ENCODE measurements at places on chromosomes 1 and 21.

GRCh38 chr1:84062496-84062895 lies 63.6 kb upstream of the TTLL7 start:
- DNase-seq: no peak

DNA sequence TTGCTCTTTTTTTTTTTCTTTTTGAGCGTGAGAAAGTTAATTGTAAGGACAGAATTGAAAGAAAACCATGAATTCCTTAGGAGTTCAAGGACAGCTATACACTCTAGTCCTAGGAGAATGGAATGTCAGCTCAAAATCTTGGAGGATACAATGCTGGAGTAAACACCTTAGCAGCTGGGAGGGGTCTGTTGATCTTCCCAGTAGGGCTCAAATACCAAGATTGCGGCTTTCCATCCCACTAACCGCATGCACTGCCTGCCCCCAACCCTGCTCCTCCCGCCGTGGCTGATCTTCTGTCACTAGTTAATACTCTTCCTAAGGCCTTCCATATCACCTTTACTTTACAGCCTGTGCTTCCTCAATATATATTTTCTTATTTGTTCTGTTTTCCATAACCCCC lies 2.6 kb upstream of the PDC start:
- no peak for DNase-seq

DNA sequence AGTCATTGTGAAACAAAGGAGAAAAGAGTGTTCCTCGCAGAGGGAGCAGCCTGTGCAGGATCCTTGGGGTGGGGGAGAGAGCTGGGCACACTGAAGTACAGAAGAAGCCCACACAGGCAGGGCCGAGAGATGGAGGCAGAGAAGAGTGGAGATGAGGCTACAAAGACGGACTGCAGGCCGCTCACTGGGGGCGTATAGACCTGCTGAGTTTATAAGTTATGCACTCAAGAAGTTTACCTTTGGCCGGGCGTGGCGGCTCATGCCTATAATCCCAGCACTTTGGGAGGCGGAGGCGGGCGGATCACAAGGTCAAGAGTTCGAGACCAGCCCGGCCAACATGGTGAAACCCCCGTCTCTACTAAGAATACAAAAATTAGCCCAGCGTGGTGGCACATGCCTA lies 7.6 kb upstream of the SLAMF9 start:
- DNase-seq: no peak

DNA sequence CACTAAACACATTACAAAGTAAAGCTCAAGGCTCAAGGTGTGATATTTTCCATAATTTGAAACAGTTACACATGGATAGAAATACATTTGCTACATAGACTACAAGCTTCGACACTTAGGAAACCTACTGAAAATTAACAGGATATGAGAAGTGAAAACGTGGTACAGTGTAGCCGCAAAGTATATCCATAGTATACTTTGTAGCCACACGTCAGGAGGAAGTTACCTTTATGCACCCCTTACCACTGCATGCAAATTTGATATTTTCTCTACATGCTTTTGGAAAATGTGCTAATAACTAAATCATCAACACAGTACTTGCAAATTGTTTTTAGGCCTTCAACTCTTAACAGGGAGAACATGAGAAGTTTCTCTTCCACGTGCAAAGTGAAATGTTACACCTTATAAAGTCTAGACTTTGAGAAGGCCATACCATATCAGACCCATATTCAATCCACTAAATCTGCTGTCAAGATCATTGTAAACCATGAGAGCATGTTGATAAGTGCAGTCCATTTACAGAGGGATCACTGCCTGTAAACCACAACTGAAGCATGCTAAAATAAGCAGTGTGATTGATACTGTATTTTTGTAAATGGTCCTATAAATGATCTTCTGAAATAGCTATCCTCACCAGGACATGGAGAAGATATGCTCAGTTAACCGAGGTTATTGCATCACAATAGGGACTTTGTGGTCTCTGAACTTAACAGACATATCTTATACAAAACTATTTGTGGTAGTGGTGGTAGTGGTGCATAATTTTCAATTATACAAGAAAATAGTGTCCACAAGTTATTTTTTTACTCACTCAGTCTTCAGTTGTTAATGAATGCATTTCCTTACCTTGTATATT lies 64.7 kb downstream of the VAV3 start:
- no peak for DNase-seq

GRCh38 chr1:184810735-184811343 lies 56.2 kb upstream of the EDEM3 start:
- peak; percentile 21 for DNase-seq

GRCh38 chr1:200749090-200749489 lies 10.4 kb downstream of the CAMSAP2 start:
- no peak for DNase-seq

- DNase-seq: no peak
Observed at GRCh38 chr1:1344655-1345361, 4.4 kb downstream of the DVL1 start.

DNA sequence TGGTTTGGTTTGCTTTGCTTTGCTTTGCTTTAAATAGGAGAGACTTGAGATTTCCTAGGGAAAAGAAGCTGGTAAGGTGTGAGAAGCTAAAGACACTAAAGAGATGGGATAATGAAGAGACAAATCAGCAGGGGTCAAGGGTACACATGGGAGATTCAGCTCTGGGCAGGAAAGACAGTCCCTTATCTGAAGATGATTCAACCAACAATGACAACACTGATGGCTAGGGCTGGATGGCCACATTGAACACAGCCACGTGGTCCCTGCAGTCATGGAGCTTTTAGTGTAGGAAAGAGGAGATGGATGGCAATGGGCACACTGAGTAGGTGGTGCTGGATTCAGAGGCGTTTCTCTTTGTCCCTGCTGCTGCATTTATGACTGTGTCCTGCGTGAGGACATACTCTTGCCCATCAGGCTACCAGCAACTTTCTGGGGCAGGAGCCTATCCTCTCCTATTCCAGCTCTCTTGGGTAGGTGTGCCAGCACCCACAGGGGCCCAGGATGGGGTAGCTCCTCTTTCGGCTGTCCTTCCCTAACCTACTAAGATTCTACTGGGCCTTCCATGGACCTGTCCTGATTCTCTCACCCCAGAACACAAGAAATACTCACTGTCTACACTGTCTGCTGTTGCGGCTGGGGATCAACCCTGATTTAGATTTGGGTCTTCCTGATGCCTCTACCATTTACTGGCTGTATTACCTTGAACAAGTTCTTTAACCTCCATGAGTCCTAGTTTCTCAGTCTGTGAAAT lies 1.4 kb upstream of the SHISA4 start:
- no peak for DNase-seq

- DNase-seq: no peak
Observed at GRCh38 chr1:55055084-55055882, 15.9 kb downstream of the PCSK9 start.

- no peak for DNase-seq
Observed at GRCh38 chr1:41739061-41739955, 179.4 kb downstream of the HIVEP3 start.

- DNase-seq: no peak
Observed at GRCh38 chr1:16215882-16216753, 3.7 kb upstream of the ARHGEF19 start.

DNA sequence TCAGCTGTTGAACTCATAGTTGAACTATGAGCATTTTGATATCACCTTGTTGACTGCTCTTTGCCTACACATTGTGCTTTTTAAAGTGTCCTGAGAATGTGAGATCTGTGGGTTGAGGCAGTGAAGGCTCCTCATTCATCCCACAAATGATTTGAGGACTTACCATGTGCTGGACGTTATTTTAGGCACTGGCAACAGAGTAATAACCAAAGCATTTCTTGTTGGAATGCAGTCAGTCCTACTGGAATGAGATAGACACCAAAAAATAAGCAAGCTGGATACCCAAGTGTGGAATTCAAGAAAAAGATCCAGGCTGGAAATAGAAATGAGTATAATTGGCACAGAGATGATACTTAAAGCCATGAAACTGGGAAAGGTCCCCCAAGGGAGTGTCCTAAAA lies 73.4 kb downstream of the ZP4 start:
- no peak for DNase-seq

- no peak for DNase-seq
Observed at GRCh38 chr1:87305151-87305550, 23.5 kb upstream of the LMO4 start.

GRCh38 chr1:234467821-234468220 lies 11.2 kb downstream of the TARBP1 start:
- no peak for DNase-seq

DNA sequence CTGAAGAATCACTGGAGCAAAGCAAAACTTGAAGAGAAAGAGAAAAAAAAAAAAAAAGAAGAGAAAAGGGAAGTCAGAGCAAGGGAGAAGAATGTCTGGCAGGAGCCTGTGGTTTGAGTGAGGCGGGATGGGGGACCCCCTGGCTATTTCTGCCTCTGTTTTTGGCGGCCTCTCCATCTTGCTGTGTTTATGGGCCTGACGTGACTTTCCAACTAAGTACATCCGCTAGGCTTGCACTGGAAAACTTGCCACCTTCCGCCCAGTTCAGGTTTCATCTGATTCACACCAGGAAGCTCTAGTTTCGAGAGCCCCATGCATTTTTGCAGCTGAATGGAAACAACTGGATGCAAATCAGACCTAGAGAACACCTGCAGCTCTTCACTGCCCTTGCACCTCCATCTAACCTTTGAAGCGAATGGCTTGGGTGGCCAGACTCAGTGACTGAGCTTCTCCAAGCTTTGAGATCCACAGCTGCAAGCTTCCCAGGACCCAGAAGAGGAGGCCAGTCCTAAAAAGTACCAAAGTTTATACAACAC lies 28.0 kb downstream of the TBX15 start:
- DNase-seq: no peak

- no peak for DNase-seq
Observed at GRCh38 chr1:156004843-156005584, 15.7 kb downstream of the SSR2 start.

DNA sequence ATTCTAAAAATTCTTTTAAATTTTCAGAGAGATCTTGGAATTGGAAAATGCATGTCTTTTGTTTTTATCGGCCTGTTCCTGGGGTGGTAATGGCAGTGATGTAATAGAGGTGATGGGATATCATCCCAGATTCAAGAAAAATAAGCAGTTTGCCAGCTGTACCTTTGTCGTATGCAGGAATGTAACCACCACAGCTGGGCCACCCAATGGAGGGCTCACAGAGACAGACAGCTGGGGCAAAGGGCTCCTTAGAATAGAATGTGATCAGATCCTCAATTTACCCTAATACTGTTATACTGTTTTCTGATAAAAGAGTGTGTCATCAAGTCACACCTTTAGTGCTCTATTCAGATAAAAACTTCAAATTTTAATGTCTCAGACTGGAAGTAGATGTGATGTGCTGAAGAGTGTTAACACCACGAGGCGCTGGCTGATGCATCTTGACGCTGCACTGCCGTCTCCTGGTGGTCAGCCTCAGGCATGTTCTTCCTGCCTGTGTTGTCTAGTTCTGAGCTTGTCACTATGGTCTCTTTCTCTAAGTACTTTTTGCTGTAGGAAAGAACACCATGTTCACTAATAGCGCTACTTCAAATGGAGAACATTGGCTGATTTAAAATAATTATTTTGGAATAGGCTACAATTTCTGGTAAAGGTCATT lies 78.8 kb downstream of the C1orf21 start:
- no peak for DNase-seq

- no peak for DNase-seq
Observed at GRCh38 chr21:45581322-45581712, 39.1 kb upstream of the SLC19A1 start.

DNA sequence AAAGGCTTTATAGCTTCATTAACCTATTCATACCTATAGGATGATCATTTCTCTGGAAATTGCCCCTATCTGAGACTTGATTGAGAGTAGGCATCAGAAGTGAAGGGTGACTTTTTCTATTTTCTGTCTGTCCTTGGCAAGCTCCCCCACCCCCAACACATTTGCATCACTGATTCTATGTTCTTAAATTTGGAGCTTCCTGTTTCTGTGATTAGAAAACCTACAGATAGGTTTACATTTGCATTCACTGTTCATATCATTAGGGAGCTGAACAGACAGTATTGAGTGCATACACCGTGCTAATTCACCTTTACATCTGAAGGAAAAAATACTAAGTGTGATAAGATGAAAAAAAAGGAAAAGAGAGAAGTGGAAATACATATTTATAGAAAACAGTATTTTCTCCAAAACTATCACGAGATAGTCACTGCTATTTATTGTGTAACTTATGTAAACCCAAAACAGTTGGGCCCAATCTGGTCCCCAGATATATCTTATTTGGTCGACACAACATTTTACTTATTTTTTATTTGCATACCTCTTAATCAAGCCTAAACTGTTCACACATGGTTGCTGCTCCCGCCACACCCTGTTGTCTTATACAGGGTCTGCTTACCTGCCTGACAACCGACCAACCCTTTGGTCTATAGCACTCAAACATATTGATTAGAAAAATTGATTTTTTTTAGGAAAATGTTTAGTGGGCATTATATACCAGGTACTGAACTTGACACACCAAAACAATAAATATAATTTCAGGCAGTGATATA lies 218.8 kb downstream of the NTNG1 start:
- DNase-seq: no peak

- DNase-seq: no peak
Observed at GRCh38 chr1:195141294-195141693, 1466.9 kb downstream of the KCNT2 start.

DNA sequence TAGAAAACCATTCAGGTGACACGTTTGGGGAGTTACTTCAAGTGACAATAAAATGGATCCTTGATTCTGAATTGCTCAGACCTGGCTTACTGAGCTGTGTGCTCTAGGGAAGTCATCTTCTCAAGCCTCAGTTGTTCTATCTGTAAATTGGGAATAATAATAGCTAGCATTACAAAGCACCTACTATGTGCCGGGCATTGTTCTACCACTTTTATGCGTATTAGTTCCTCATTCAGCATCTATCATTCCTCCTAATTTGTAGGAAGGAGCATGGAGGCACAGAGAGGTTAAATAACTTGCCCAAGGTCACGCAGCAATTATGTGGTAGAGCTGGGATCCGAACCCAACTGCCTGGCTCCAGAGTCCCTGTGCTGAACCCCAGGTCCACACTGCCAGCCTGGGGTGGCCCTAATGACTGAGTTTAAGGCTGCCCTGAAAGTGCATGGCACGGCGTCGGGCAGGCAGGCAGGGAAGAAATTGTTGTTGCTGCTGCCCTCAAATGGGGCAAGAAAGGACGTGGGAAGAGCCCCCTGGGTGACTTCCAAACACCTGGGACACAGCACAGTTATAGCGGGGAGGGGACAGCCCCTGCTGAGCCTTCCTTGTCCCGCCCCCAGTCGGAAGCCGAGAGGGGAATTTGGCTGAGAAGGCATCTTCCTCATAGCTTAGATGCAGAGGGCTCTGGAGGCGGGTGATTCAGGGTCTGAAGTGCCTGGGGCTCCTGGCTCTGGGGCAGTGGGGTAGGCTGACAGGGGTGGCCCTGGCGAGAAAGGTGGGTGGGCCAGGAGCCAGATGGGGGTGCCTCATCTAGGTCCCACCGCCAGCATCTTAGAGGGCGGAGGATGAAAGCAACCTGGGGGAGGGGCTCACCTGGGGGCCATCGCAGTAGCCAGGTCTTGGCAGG lies 86.5 kb upstream of the IFFO2 start:
- no peak for DNase-seq

DNA sequence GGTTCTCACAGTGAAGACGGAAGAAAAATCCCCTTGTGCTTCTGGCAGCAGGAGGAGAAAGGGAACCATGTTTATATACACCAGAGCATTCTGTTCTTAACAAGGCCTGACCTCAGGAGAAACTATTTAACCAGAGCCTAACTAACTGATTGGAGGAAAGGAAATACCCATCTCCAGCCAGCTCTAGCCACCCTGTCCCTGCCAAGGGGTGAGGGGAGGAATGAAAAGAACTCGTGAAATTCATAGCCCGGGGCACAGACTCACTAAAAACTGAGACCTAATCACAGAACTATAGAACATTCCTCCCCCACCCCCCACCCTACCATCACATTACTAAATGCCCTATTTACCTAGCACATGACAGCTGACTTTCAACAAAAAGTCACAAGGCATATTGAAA lies 65.0 kb downstream of the KCNH1 start:
- DNase-seq: no peak

All from NCI-H446 treated with DMSO at 0.1 percent for 48 hours (cell line).